ENCODE measurements at places on chromosomes 2 and 18.

- DNase-seq: no peak
These were observed 186.6 kb downstream of the SNTG2 start for GRCh38 chr2:1137264-1137663.

- DNase-seq: no peak
These were observed 50.0 kb upstream of the STON1 start for GRCh38 chr2:48479915-48480314.

- DNase-seq: no peak
These were observed 76.7 kb downstream of the XDH start for GRCh38 chr2:31337860-31338259.

GRCh38 chr2:224217962-224218347, 178.9 kb upstream of the SERPINE2 start:
- DNase-seq: no peak

DNA sequence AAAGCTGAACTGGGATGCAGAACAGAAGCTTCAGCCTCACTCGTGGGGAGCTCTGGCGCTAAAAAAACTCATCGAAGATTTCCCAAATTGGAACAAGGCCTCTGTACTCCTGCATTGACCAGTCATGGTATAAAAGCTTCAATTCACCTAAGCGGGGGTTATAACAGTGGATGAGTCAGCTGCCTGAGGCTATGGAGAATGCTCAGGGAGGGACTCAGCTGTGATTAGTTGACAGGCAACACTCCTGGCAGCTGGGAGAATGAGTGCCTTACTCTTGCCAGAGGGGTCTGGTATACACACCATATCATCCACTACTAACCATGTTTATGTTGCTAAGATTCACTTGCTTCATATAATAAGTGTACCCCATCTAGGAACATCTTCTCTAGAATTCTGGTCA, 350.6 kb upstream of the VRK2 start:
- DNase-seq: no peak

All from activated CD4-positive, alpha-beta T cell treated with anti-CD3 and anti-CD28 coated beads, Interleukin-2, amount 50 U/mL, for 24 hours (primary cell).